ENCODE measurements at places on chromosomes 2 and 18.

DNA sequence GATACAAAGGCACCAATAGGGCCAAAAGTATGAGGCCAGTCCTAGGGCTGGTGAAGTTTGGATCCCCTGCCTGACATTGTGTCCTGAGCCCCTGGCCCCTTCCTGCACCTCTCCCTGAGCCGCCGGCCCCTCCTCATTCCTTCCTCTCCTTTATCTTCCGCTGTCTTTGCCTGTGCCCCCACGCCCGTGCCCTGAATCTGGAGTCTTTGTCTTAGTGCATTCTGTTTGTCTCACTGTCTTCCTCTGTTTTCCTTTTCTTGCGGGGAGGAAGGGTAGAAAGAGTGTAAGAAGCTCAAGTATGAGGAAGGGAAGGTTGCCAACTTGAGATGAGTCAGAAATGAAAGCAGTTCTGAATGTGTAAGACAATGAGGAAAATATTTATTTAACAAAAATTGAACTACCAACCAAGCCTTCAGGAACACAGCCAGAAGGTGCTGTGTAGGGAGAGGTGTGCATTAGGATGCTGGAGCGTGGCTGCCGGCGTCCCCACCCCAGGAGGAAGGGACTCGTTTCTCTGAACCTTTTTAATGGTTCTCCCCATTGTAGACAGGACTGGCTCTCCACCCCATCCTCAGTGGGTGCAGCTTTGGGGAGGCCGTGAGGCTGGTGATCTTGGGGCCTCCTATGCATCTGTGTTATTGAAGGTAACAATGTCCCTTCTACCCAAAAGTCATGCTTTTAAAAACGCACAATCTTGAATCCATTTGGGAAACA lies 133.1 kb downstream of the NEDD4L start:
- peaks cover 4% of the 10 kb centered on the region for H3K4me1 ChIP-seq
- H3K27ac ChIP-seq: no peak overlapping the region
- H3K36me3 ChIP-seq: no peaks in the 10 kb centered on the region
- DNase-seq: peak; percentile 45

GRCh38 chr2:201448701-201449100 lies 2.6 kb downstream of the TRAK2 start:
- H3K27me3 ChIP-seq: no peaks in the 10 kb centered on the region
- no peak for DNase-seq
- peaks cover 10% of the 10 kb centered on the region for H3K4me1 ChIP-seq
- H3K27ac ChIP-seq: no peak overlapping the region
- H3K36me3 ChIP-seq: no peaks in the 10 kb centered on the region
- H3K4me3 ChIP-seq: no peak overlapping the region

GRCh38 chr2:235567842-235568241 lies 74.0 kb downstream of the AGAP1 start:
- H3K36me3 ChIP-seq: no peaks in the 10 kb centered on the region
- H3K27me3 ChIP-seq: no peaks in the 10 kb centered on the region
- DNase-seq: no peak
- H3K4me3 ChIP-seq: no peak overlapping the region
- H3K4me1 ChIP-seq: no peaks in the 10 kb centered on the region

DNA sequence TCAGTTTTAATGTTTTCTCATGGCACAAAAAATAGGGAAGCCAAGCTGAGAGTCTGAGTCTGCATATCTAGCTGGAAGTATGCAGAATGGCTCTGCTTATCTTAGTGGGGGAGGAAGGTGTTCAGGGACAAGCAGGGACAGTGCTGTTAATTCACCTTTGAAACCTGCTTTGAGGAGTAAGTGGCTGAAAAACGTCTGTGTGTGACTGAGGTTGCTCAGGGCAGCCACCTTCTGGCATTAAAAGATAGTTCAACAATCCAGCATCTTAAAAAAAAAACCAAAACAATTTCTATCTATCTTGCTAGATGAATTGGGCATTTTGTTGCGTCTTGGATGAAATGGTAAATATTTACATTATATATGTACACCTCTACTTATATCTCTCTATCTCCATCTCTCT lies 2.0 kb upstream of the TRPM8 start:
- no peak overlapping the region for H3K27ac ChIP-seq
- no peak for DNase-seq
- H3K36me3 ChIP-seq: no peaks in the 10 kb centered on the region
- H3K4me1 ChIP-seq: no peaks in the 10 kb centered on the region

- peaks cover 50% of the 10 kb centered on the region for H3K4me1 ChIP-seq
- no peaks in the 10 kb centered on the region for H3K36me3 ChIP-seq
- DNase-seq: no peak
- H3K4me3 ChIP-seq: no peak overlapping the region
Measured at GRCh38 chr2:69616755-69617154, 26.8 kb downstream of the AAK1 start.

GRCh38 chr18:11859282-11859830 lies 8.1 kb downstream of the CHMP1B start:
- no peak for DNase-seq
- no peaks in the 10 kb centered on the region for H3K36me3 ChIP-seq
- H3K27ac ChIP-seq: no peak overlapping the region
- no peak overlapping the region for H3K4me3 ChIP-seq
- H3K4me1 ChIP-seq: peaks cover 6% of the 10 kb centered on the region
- no peaks in the 10 kb centered on the region for H3K27me3 ChIP-seq

DNA sequence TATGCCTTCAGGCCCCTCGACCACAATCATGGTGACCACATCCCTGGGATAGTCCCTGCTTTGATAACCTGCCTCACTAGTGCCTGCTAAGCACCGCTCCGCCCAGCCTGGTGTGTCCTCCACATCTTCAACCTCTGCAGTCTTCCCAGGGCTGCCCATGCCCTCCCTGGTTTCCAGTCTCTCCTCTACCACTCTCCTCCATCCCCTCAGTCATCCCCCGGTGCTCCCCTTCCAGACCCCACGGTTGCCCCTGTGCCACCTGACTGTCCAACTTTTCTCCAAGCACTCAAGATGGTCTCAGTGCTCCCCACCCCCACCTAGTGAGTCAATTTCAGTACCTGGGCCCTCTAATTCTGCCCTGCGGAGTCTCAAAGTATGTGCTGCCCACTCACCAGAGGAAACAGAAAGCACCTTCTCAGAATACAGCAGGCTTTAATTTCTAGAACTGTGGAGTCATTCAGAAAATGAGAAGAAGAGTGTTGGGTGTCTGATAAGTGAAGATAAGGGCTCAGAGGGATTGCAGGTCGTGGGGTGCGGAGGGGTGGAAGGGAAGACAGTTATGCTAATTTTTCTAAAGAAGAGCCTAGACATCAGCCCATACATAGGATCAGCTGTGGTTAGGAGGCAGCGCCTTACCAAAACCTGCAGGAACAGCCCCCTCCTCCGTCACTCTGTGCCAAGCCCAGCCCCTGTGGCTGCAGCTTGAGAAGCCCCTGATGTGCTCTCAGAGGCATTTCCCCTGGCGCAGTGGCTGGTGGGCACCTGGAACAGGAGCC lies 53.6 kb upstream of the CAB39 start:
- DNase-seq: no peak
- H3K27ac ChIP-seq: no peak overlapping the region
- H3K36me3 ChIP-seq: no peaks in the 10 kb centered on the region
- no peaks in the 10 kb centered on the region for H3K4me1 ChIP-seq

DNA sequence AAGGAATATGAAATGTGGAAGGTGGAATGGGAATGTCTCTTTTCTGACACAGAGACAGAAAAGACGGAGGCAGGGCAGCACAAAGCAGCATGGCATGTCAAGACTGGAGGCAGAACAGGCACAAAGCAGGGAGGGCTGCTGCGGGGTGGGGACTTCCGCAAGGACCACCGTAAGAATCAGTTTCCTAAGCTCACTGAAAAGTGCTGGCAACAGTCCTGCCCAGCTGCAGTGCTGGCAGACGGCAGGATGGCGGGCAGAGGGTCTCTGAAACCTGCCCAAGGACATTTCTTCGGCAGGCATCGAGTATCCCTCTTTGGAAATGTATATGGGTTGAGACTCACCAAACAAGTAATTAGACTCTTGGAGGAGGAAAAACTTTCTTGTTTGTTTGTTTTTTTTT lies 54.9 kb downstream of the FAM178B start:
- H3K27me3 ChIP-seq: no peaks in the 10 kb centered on the region
- H3K4me1 ChIP-seq: no peaks in the 10 kb centered on the region
- H3K27ac ChIP-seq: no peak overlapping the region
- H3K4me3 ChIP-seq: no peak overlapping the region

DNA sequence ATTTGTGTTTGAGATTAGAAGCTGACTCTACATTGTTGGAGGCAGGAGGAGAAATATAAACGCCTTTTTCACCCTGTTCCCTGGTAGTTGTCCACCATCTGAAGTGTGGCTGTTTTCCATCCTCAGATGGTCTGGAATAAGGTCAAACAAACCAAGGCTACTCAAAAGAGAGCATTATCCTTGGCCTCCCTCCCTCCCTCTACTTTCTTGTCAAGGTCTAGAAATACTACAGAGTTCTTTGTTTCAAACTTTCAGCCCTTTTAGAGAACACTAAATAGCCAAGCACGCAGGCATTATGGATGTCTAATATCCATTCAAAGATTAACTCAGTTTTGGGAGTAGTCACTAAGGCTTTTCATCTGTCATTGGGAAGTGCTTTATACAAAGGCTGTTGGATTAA lies 215.8 kb upstream of the ITGA4 start:
- H3K36me3 ChIP-seq: no peaks in the 10 kb centered on the region
- H3K4me3 ChIP-seq: no peak overlapping the region
- no peaks in the 10 kb centered on the region for H3K4me1 ChIP-seq
- DNase-seq: no peak
- H3K27me3 ChIP-seq: no peaks in the 10 kb centered on the region

DNA sequence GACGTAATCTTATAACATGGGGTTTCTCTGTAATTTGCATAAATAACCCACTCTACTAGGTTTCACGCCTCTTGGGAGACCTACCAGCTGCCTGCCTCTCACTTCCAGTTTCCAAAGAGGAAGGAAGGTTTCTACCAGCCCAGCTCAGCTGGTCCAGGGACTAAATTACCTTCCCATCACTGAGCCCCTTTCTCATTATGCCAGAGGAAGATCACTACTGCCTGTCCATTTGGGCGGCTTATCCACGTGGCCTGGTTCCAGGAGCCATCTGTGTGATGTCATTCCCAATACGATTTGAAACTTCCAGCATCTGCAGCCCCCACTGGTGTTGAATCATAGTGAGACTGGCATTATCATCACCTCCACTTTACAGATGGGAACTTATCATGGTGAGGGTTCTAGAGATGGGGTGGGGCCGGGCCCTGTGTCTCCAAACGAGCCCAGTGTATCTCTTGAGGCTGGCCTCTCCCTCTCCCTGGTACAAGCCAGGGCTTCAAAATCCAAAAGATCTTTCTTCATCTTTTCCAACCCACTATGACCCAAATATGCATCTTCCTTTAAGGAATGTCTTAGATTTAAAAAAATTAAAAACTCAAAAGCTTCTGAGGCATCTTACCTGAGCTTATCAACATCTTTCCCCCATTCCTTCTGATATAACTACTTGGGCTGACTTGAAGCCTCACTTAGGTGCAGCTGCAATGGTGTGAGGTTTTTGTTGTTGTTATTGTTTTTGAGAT lies 140.8 kb downstream of the DDX1 start:
- no peak overlapping the region for H3K4me3 ChIP-seq
- no peaks in the 10 kb centered on the region for H3K36me3 ChIP-seq
- no peaks in the 10 kb centered on the region for H3K27me3 ChIP-seq

GRCh38 chr2:226267516-226268289 lies 531.9 kb downstream of the IRS1 start:
- no peak for DNase-seq
- no peaks in the 10 kb centered on the region for H3K36me3 ChIP-seq
- H3K4me1 ChIP-seq: no peaks in the 10 kb centered on the region
- no peaks in the 10 kb centered on the region for H3K27me3 ChIP-seq

DNA sequence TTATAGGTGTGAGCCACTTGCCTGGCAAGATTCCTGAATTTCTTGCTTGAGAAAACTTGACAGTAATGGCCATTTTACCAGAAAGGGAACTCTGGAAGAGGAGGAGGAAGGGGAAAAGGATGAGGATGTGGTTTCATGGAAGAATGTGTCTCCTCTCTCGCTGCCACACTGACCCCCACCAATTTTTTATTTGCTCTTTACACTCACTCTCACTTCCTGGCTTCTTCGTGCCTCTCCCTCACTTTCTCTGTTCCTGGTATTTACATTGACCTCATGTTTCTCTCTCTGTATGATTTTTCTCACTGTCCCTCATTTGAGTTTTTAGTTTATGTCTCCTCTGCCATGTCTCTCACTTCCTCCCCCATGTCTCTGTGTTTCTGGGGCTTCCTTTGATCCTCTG lies 134.5 kb upstream of the CAB39 start:
- no peak overlapping the region for H3K27ac ChIP-seq
- H3K4me3 ChIP-seq: no peak overlapping the region
- H3K36me3 ChIP-seq: no peaks in the 10 kb centered on the region
- DNase-seq: no peak
- H3K4me1 ChIP-seq: no peaks in the 10 kb centered on the region

DNA sequence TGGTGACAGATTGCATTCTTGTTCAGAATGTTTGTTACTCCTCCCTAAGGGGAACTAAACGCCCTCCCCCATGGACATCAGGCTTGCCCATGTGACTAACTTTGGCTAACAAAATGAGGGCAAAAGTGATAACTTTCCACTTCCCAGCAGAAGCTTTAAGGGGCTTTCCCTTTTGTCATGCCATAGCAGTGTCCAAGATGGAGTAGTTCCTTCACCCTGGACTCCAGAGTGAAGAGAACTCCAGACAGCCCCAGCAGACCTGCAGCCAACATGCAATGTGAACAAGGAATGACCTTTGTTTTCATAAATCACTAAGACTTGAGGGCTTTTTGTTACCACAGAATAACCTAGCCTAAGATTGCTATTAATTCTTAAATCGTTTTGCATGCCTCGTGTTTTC lies 163.5 kb downstream of the ZEB2 start:
- peaks cover 19% of the 10 kb centered on the region for H3K4me1 ChIP-seq
- peak overlapping the region; percentile 3 for H3K27ac ChIP-seq
- DNase-seq: peak; percentile 35
- no peaks in the 10 kb centered on the region for H3K36me3 ChIP-seq
- H3K27me3 ChIP-seq: no peaks in the 10 kb centered on the region
- H3K4me3 ChIP-seq: no peak overlapping the region

DNA sequence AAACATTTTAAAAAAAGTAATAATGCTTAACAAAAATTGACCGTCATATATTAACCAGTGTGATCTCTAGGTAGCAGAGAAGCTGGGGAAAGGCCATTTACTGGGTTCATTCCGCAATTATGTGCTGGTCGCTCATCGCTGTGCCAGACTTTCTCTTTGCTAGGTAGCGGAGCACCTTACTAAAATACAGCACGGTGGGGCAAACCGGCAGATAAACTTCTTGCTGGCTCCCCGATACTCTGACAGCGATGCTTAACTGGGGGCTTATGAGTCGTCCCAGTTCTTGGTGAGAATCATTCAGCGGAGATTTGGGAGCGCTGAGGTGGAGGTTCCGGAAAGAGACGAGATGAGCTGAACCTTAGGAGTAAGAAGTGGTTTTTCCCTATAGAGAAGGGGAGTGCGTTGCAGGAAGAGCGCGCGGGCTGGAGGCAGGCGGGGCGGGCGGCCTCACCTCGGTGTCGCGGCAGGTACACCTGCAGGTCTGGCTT lies 605 bp downstream of the C2orf68 start:
- DNase-seq: no peak
- peak overlapping the region; percentile 85 for H3K4me3 ChIP-seq

GRCh38 chr2:120999377-121000097 lies 263.9 kb downstream of the GLI2 start:
- no peaks in the 10 kb centered on the region for H3K4me1 ChIP-seq
- H3K36me3 ChIP-seq: no peaks in the 10 kb centered on the region
- no peak for DNase-seq
- H3K27me3 ChIP-seq: no peaks in the 10 kb centered on the region
- H3K4me3 ChIP-seq: no peak overlapping the region
